Activated CD4-positive, alpha-beta T cell treated with anti-CD3 and anti-CD28 coated beads for 24 hours (primary cell): ENCODE measurements at places on chromosomes 7 and 10.

- no peak for DNase-seq
Measured at GRCh38 chr7:15424468-15424867, 137.3 kb downstream of the AGMO start.

- no peak for DNase-seq
Measured at GRCh38 chr10:75658915-75659314, 227.5 kb downstream of the LRMDA start.

GRCh38 chr7:14104861-14105260, 115.4 kb upstream of the ETV1 start:
- DNase-seq = no peak

- no peak for DNase-seq
Measured at GRCh38 chr7:135877805-135878204, 99.4 kb downstream of the MTPN start.

- no peak for DNase-seq
Measured at GRCh38 chr7:1458683-1459511, at the start of gene MICALL2. MICALL2 (minus strand) TSS chr7:1459470; CDS start chr7:1459326, 144 bp downstream.

DNA sequence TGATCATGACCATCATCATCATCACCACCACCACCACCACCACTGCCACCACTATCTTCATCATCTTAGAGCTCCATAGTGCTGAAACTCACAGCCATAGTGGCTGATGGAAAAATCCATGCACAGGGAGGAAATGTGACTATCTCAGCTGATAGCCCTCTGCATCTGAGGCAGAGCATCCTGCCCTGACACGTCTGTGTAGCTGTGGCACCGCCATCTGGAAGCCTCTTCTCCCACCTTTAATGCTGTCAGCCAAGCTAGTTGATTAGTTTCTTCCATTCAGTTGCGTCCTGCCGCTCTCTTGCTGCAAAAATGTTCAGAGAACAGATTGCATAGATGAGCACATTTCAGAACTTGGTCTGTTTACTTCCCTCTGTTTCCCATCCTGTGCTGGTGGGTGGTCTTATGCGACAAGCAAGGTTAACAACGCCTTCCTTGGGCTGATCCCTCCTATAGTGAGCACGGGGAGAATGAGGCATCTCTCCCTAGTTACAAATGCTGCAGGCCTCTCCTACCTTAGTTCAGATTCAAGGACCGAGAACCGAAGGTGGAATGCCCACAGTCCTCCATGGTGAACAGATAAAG, 478.6 kb downstream of the PLXNA4 start:
- DNase-seq = no peak

DNA sequence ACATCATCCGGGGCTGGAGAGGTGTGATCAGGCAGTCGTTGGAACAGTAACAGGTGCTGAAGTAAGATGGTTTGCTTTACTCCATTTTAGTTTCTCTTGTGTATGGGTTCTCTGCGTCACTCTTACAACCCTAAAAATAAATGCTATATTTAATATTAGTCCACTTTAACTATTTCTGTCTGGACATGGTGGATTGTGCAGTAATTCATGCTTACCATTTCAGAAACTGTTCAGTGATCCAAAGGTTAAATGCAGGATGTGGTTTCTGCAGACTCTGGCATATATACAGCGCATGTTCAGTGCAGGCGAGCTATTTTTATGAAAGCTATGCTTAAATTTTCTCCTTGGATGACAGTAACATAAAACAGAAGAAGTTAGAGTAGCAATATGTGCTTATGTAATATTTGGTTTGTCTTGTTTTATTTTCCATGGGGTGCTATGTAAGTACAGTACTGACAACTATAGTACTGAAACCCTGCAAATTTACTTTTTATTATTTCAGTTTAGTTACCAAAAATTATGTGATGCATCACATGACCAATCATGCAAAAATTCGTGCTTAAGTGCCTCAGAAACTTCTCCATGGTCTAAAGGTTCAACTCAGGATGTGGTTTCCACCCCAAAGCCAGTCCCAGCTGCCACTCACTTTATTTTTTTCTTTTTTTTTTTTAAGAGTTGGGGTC, 46.6 kb upstream of the GRID1 start:
- DNase-seq = no peak

DNA sequence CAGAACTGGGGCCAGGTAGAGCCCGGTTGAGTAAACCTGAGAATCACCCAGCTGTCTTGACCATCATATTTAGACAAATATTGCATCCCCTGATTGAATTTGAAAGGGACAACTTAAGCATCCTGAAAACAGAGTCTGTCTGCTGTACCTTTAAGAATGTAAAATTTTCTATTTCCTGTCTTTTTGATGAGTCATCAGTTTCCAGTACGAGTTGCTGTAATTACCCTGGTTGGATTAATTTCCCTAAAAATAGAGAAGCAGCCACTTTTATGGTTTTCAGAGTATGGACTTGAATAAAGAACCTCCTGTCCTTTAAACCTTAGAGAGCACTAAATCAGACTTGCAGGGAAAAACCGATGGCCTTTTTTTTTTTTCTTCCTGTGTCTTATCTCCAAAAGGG, 164.6 kb upstream of the SH2B2 start:
- no peak for DNase-seq

DNA sequence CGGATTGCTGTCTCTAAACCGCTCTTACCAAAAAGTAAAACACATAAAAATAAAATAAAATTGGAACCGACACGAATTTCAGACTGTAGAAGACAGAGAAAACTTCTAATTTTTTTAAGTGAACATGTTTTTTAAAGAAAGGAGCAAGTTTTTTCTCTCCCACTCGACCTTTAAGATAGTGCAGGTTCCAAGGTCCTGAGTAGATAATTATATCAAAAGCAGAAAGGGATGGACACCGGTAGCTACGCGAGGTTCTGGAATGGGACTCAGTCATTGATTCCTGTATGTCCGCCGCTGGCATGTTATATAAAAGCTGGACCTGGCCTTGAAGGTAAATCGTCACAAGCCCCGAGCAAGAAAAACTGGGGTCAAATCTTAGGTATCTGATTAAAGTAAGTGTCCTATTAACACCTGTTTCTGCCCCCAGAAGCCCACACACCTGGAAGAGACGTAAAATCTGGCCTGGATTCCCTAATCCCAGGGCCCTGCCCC, 462 bp upstream of the CISD1 start:
- no peak for DNase-seq

DNA sequence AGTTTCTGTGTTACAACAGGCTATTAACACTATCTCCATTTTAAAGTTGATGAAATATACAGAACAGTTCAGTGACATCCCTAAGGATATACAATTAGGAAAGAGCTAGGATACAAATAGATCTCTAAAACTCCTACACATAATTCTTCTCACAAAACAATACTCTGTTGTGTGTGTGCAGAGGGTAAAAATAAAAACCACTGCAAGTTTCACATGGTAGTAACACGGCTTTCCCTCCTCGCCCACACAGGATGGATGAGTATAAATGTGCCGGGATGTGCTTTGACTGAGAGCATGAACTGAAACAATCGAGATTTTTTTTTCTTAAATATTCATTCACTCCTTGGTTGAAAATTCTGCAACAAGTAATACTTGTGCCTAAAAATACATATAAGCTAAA, 131.5 kb upstream of the C1QL3 start:
- no peak for DNase-seq
